ENCODE measurements at places on chromosomes 3 and 15.

DNA sequence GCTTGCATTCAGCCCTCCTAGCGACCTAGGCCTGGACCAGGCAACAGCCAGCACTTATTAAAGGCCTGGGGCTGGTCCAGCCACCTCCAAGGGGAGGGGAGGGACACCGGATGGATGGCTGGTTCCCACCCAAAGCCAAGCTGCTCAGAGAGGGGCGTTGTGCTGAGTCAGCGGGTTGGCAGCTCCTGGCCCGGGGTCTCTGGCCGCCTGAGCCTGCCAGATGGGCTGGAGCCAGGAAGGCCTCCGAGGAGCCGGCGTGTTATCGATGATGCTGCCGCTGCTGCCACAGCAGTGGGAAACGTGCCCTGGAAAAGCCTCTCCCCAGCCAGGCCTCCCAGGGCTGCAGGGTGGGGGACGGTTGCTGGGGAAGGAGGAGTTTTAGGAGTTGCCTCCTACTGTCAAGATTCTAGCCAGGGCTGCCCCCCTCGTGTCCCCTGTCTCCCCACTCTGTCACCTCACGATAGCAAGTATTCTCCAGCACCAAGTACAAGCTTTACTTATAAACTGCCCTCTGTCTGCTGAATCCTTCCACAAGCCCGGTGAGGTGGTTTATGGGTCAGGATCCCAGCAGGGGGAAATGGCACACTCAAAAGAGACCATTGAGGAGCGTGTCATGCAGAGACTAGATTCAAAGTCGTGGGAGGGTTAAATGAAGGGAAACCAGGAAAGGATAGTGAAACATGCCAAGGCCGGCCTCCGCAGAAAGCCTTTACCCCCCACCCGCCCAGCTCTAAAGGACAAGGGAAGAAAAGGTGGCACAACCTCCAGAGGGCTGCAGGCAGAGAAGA lies 43.2 kb upstream of the TSEN2 start:
- DNase-seq, result no peak

- no peak for DNase-seq
These were observed 31.7 kb upstream of the LINGO1 start for GRCh38 chr15:77664428-77664827.

DNA sequence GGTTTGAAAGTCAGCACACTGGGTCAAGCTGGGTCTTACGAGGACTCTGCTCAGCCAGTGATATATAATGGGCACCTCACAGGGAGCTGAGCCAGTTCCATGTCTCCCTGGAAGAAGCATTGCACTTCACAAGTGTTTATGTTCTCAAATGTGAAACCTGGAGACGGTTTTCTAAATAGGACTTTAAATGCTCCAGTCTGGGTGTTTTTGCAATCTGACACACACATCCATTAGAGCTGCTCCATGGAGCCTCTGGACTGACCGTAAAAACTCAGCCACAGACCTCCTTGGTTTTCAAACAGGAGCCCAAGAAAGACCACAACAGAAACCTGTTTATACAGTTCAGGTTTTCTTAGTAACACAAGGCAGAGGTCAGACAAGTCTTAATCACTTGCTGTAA lies 201.3 kb upstream of the LRIG1 start:
- no peak for DNase-seq

GRCh38 chr15:42368096-42368495 lies 8.8 kb downstream of the CAPN3 start:
- DNase-seq, result no peak

DNA sequence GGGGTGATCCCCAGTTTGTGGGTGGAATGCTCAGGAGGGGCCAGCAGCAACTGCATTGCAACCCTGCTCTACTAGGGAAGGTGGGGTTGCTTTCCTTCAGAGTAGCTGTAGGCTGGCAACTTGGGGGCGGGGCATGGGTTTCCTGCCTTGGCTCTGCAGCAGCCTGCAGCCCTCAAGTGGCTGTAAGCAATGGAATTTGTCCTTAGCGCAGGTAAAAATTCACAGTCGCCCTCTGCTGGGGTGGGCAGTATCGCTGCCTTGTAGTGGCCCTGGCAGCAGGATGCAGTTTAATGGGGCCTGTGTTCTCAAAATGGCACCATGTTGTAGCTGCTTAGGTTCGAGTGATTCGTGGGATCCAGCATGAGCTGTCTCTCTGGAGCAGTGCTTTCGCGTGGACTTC lies 29.8 kb downstream of the STT3B start:
- DNase-seq, result no peak

- no peak for DNase-seq
These were observed 117.6 kb upstream of the CHMP2B start for GRCh38 chr3:87109465-87109864.

GRCh38 chr15:97194750-97195149 lies 765.8 kb upstream of the ARRDC4 start:
- no peak for DNase-seq

DNA sequence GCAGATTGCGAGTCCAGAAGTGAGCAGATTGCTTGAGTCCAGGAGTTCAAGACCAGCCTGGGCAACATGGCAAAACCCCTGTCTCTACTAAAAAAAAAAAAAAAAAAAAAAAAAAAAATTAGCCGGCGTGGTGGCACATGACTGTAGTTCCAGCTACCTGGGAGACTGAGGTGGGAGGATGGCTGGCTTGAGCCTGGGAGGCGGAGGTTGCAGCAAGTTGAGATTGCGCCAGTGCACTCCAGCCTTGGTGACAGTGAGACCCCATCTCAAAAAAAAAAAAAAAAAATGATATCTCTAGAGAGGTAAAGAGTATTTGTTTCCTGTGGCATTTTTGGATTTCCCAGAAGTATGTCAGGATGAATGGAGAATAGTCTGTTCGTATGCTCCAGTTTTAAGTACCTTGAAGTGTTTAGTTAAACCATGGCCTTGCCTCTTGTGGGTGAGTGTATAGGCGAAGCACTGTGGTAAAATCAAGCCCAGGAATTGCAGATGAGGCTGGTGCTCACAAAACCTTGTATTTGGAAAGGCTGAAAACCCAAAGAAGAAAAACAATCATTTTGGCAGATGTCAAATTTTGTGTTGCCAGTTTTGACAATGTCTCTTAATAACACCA lies 5.9 kb downstream of the CACNA1D start:
- DNase-seq, result no peak

DNA sequence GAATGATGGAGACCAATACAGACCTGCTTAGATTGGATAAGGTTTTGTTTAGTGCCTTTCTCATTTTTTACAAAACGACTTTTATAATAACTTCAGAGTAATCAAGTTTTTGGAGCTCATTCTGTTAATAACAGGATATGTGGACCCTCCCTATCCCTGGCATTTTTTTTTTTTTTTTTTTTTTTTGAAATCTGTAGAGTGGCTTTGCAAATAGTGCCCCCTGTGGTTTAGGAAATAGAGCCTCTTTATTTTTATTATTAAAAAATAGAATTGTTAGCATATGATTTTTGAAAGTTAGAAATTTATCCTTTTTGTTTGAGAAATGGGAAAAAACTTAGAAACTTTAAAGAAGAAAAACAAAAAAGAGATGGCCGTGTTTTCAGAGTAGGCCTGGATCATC lies 11.4 kb downstream of the SKIL start:
- DNase-seq, result no peak

DNA sequence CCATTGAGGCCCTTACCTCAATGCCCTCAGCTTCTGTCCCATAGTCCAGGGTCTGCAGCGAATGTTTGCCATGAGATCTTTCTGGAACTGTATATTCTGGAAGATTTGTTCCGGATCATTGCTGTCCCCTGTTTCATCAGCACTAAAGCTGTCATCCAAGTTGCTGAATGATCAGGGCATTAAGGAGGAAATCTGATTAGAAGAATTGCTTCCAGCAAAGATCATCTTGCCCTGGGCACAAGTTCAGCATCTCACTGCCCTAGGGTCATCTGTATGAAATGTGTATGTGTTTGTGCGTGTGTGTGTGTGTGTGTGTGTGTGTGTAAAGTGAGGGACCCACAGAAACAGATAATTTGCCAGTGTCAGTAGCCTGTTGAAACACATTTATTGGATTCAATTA lies 1.4 kb downstream of the TMC3 start:
- DNase-seq, result no peak

DNA sequence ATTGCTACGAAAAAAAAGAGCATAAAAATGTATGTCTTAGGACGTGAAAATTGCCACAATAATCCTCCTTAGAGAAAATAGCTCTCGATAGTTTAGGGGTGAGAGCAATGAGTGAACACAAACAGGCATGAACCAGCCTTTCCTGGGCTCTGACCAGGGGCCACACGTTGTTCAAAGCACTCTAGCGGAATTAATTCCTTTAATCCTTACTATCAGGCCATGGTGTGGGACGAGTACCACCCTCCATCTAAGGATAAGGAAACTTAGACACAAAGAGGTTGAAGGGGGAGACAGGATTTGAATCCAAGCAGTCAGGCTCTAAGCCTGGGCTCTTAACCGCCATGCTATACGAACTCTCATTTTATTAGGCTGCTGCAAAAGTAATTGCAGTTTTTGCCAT lies 81.9 kb upstream of the CACNA2D3 start:
- no peak for DNase-seq

DNA sequence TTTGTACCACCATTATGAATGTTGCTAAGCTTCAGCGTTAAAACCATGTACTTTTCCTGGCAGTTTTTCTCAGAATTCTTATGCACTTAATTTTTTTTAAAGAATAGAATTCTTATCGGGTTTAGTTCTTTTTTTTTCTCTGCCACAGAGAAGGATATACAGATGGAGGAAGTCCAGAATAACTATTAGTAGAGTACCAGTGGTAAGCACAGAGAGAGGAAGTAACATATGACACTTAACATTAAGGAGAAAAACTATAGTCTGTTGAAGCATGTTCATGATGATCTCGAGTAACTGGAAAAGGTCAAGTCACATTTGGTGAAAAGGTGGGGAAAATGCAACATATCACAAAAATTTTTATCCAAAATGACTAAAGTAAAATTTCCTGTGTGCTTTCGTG lies 68.9 kb downstream of the RNF13 start:
- DNase-seq, result no peak

DNA sequence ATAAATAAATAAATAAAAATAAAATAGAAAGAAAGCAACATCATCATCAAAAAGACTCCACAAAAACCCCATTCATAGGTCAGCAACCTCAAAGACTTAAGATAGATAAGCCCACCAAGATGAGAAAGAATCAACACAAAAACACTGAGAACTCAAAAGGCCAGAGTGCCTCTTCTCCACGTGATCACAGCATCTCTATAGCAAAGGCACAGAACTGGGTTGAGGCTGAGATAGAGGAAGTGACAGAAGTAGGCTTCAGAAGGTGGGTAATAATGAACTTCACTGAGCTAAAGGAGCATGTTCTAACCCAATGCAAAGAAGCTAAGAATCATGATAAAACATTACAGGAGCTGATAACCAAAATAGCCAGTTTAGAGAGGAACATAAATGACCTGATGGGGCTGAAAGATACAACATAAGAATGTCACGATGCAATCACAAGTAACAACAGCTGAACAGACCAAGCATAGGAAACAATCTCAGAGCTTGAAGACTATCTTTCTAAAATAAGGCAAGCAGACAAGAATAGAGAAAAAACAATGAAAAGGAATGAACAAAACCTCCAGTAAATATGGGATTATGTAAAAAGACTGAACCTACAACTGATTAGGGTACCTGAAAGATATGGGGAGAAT lies 26.4 kb downstream of the GNB5 start:
- no peak for DNase-seq

DNA sequence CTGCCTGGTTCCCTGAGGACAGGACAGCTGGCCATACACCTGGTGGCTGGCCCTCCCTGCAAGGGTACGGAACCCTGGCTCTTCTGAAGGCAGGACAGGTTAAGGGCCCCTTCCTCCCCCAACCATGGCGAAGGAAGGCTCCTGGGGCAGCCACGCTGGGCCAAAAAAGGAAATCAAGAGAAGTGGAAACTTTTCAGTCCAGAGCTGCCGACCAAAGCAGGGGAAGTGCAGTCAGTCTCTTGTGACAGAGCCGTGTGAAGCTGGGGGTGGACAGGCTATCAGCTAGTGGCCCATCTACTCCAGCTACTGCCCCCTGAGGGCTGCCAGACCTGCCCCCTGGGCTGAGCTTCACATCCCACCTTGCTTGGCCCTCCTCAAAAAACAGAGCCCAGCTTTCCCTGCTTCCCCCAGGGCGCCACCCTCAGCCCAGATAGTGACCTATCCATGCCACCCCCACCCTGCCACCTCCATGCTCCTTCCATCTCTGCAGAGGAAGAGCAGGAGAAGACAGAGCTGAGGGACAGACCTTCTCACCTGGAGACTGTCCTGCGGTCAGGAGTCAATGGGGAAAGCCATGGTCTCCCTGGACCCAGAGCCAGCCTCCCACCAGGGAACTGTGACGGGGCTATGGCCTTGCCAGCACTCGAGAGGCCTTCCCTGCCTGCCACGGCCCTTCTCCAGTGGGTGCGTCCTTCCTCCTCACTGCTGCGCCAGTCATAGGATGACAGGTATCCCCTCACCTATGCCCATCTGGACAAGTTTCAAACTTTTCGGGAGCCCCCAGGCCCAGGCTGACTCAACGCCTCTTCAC lies 4.6 kb downstream of the SEMA7A start:
- DNase-seq, result no peak

DNA sequence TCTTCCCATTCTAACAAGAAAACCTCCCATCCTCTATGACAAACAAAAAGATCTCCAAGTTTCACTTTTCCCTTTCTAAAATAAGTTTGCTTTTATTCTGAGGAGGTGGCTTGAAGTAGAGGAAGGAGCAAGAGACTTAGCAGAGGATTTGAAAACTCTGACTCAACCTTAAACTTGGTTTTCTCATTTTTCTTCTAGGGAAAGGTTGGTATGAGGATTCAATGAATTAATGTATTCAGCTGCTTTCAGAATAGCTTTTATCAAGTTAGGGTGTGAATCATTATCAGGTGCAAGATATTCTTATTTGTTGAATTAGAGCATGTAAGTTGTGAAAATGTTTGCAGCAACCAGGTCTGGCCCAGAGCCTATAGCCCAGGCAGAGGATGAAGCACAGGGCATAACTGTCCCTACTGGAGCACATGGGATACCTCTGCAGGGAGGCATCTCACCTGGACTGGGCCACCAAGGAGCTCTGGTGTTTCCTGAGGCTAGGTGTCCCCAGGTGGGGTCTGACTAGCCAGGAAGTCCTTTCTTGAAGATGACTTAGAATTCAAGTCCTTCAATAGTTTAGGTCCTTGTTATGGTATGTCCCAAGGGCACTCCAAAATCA lies 42.3 kb downstream of the SATB1 start:
- no peak for DNase-seq

- DNase-seq, result peak; percentile 97
These were observed 194.4 kb downstream of the ARRDC4 start for GRCh38 chr15:98154863-98155262.

DNA sequence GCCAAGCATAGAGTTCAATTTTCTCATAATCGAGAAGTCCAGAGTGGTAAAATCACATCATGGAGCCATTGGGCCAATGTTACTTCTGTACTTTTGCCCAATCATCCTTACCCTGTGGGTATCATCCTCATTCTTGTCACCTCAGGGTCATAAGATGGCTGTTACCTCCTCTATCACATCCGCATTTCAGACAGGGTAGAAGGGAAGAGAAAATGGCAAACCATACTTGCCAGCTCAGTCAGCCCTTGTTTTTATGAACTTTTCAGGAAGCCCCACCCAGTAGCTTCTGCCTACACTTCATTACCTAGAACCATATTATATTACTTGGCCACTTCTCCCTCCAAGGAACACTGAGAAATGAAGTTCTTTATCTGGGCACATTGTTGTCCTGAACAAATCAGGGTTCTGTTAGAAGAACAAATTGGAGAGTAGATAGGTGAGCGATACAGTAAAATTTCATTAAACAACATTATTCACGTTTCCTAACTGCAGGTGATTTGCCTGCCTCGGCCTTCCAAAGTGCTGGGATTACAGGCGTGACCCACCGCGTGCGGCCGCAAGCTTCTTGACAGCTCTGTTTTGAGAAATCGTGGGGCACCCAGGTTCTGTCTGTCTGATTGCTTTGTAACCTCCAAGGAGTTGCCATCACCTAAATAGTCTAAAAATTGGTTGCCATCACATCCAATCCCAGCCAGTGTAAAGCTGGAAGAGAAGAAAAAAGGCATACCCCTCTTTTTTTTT lies 34.5 kb upstream of the RPN1 start:
- no peak for DNase-seq

Measured in RWPE1 (cell line).